Activated CD8-positive, alpha-beta memory T cell treated with anti-CD3 and anti-CD28 coated beads for 1 hour (primary cell): ENCODE measurements at places on chromosomes 5 and 9.
A peak's percentile ranks its signal among the peaks of the same experiment; 100 is the strongest.

- no peak for DNase-seq
Measured at GRCh38 chr9:6367128-6367890, 39.1 kb downstream of the TPD52L3 start.

DNA sequence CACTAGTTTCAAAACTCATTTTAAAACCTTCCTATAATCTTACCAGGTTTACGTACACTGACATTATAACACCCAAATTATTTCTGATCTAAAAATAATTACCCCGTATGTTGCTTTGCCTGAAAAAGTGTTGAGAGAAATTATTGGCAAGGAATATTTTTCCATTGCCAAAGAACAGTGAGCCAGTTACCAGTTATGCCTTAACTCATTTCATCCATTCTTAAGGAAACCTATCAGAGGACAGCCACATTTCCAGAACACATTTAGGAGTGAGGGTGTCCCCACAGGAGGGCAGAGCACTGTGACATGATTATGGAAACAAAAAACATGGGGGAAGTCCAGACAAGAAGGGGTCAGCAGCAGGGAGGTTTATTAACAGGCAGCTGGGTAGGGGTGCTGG, 52.2 kb downstream of the GABBR2 start:
- no peak for DNase-seq

DNA sequence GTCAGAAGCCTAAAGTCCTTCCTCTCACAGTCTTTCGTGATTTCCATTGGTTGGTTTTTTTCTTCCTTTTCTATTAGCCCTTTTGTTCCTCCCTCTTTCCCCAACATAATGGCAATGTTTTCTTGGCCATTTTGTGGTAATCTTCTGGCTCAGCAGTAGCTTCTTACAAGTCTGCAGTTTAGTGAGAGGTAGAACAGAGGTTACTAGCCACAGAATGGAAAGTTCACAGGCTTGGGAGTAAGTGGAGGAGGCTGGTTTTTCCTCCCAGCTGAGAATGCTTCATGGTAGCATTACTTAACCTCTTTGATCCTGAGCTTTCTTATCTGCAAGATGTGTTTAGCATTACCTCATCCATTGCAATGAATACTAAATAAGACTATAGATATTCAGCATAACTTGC, 346.9 kb downstream of the NFIB start:
- no peak for DNase-seq

DNA sequence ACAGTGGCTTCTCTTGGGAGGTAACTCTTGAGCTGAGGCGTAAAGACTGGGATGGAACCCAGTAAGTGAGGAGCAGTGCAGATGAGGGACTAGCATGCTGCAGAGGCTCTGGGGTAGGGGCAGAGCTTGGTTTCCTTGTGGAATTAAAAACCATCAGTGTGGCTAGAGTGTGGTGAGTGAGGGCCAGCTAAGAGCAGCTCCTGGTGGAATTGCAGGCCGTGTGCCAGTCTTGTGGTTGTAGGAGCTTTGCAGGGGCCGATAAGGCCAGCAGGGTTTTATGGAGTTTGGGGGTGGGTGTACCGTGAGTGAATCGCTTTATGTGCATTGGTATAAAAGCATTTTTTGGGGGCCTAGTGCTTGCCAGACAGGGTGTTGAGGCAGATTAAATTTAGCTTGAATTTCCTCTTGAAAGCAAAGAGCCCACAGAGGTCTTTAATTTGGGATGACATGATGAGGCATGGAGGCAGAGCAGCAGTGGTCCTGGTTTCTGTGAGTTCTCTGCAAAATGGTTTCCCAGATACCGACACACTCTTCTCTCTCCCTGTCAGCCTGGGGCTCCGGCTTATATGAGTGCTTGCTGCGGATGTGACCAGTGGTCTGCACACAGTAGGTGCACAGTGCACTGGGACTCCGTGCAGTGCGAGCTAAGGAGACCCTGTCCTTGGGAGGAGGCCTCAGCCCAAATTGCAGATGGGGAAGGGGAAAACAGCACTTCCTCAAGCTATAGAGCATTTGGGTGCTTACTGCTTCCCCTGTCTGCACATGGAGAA, 176.4 kb upstream of the PITX1 start:
- no peak for DNase-seq

GRCh38 chr5:83035373-83036100, 41.7 kb downstream of the TMEM167A start:
- no peak for DNase-seq

DNA sequence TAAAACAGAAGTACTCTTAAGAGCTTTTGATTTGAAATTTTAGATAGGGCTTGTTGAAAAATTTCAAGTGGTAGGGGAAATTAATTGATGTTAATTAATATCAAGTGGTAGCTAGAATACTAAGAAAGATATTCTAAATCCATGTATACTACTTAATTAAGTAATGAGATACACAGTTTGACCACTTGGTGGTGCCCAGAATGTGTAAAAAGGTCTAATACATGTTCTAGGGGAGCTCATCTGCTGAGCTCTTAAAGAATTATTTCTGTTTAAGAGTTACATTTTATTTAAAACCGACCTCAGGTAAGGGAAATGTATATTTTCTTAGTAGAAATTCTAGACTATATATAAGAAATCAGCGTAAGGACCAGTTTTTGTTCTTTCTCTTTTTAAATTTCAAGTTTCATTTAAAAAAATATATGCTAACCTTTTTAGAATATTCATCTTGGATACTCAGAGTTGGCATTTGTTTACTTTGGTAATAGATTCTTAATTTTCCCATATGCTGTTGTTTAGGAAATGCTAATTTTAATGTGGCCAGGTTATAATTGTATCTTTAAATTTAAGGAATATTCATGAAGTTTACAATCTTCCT, 61.5 kb downstream of the LNPEP start:
- no peak for DNase-seq

DNA sequence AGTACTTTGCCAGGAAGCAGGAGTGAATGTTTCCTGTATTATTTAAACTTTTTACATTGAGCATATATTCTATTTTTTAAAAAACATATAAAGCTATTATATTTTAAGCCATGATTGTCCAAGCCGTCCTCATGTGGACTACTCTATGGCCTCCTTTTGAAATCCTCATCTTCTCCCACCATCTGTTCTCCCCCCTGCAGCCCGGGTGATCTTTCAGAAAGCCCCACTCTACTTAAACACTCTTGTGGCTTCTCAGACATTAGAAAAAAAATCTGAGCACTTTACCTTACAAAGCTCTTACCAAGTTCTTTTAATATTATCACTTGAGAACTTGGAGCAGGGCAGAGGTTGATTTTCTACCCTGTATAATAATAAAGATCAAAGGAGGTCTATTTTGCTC, 95.4 kb downstream of the CAVIN4 start:
- DNase-seq, result no peak

GRCh38 chr5:160506006-160507004, 84.7 kb downstream of the PTTG1 start:
- DNase-seq, result peak; percentile 51

GRCh38 chr9:116493183-116493860, 193.8 kb upstream of the TRIM32 start:
- no peak for DNase-seq

DNA sequence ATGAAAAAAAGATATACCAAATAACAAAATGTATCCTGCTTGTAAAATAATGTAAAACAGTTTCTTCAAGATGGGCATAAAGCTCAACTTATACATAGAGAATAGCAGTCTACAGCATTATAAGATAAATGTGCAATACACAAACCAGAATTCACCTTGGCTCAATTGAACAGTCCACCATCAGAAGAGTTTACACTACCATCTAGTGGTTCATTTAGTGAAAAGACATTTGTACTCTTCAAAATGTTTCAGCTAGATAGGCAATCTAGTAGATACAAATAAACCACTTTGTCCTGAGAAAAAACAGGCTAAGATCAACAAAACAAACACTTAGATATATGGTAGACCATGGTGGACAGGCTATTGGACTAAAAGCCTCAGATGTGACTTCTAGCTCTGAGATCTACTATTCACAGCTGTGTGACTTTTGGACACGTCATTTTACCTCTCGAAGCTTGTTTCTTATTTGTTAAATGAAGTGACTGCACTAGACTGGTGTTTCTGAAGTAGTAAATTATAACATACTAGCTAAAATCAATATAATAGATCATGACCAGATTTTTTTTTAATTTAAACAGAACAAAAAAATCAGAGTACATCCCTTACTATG, 22.1 kb upstream of the TPD52L3 start:
- no peak for DNase-seq

DNA sequence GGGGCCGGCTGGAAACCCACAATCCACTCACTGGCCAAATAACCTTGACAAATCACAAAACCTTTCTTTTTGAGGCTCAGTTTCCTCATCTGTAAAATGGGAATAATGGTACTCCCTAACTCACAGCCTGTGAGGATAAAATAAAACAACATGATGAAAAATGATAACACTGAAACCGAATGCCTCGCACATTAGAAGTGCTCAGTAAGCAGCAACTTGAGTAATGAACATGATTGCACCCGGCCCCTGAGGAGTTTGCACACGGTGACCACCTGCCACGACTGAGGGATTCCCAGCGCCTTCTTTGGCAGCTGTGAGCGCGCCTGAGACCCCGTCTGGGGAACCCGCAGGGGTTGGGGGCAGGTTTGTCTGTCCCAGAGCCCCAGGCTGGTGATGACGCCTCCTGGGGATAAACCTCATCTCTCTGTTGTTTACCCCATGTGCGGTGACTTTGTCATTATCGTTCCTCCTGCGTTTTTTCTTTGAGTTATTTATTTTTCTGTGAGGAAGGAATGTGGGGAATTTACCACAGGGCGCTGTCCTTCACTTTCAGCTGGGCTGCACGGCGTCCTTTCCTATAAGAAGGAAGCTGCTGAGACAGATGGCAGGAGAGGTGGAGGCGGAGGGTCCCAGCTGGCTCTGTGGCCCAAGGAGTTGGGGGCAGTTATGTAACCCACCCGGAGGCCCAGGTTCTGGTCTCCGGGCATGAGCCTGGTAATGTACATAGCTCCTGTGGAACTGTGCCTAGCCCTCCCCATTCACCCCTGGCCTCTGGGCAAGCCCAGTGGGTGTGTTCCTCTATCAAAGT, 3.0 kb upstream of the SYNPO start:
- DNase-seq, result no peak

- no peak for DNase-seq
Measured at GRCh38 chr5:149441194-149441753, 62.2 kb upstream of the IL17B start.

GRCh38 chr9:110214090-110214489, 6.1 kb upstream of the C9orf152 start:
- DNase-seq, result no peak

GRCh38 chr5:16234598-16234997, 55.0 kb upstream of the MARCHF11 start:
- no peak for DNase-seq

DNA sequence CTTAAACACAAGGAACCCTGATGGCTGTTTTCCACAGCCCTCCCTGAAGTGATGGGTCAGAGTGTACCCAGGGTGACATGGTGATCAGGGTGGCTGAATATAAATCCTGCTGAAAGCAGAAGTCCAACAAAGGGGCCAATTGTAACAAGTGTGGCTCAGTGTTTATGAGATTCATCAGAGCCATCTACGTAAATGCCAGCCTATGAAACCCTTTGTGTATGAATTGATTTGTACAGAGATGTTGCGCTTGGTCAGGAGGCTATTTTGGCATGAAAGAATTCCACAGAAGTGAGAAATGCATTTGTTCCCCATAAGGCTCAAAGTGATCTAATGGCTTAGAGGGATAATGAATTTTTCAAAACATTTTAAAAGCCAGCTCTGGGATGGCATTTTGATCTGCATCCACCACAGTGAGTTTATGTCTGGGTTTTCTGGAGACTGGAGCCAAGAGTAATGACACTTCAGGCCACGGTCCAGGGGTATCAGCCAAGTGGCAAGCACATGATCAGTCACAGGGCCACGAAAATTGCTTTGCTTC, 12.4 kb downstream of the PRUNE2 start:
- DNase-seq, result no peak

DNA sequence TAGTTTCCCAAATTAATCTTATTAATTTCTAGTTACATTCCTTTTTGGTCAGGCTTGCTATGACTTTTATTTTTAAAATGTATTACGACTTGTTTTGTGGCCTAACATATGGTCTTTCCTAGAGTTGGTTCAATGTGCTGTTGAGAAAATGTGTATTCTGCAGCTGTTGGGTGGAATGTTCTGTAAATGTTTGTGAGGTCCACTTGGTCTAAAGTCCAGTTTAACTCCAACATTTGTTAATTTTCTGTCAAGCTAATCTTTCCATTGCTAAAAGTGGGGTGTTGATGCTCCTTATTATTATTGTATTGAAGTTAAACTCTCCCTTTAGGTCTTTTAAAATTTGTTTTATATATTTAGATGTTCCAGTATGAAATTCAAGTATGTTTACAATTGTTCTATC, 1010.8 kb upstream of the EDIL3 start:
- DNase-seq, result no peak

GRCh38 chr9:16544842-16545241, 325.6 kb downstream of the BNC2 start:
- DNase-seq, result no peak

DNA sequence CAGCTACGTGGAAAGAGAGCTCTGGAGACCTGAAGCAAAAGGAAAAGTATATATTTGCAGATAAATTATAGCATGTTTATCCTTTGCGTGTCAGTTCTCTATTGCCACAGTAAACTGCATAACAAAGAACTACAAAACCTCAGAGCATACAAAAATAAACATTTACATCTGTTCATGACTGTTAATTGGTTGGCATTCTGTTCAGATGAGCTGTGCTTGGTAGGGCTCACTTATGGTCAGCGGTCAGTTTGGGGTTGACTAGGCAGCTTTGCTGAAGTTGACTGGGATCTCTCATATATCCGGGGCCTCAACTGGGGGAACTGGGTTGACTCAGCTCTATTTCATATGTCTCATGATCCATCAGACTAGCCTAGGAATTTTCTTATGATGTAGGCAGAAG, 257.7 kb downstream of the TLE1 start:
- DNase-seq, result no peak

- DNase-seq, result no peak
Measured at GRCh38 chr5:136123236-136123768, 9.3 kb upstream of the SMAD5 start.

DNA sequence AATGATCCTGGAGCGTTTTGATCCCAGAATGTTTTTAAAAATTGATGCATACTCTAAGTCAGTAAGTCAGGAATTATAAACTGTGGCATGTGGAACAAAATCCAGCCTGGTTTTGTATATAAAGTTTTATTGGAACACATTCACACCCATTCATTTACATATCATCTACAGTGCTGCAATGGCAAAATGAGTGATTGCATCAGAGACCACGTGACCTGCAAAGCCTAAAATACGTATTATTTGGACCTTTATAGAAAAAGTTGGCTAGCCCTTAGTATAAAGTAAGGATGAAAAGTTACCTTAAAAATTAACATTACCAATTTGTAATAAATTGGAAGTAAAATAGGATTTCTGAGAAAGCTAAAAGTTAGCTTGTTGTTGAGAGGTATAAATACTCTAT, 95.0 kb downstream of the PCSK5 start:
- DNase-seq, result no peak

DNA sequence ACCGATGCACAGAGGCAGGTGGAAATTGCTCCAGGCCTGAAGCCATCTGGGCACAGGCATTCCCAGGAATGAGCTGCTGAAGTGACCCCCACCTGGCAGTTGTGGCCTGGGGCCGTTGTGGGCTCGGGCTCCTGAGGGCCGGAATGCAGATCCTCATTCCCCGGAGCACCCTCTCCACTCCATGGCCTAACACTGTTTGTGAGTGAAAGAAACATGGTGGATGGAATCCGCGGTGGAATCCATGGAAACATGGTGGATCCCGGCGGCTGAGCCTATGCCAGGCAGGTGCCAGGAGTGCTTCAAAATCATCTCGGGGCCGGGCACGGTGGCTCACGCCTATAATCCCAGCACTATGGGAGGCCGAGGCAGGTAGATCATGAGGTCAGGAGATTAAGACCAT, 3.6 kb upstream of the SARDH start:
- no peak for DNase-seq

GRCh38 chr9:81737871-81738507, 48.6 kb upstream of the TLE1 start:
- no peak for DNase-seq
